ENCODE measurements at places on chromosomes 7 and 10.

DNA sequence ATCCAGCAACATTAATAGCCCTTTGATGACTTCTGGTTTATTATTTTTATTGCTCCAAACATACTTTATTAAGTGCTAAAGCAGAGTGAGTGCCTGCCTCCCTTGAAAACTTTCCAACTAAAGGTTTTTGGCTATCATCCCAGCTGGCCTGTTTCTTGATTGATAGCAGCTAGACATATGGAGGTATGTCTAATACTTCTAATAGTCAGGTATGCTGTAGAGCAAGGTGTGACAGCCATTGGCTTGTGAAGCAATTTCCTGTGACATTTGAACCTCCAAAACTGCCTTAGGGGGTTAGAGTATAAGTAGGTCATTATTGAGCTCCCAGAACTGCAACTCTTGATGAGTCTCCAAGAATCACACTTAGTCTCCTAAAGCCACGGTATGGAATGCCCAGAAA lies 55.8 kb downstream of the LOXL4 start:
- no peak for DNase-seq

DNA sequence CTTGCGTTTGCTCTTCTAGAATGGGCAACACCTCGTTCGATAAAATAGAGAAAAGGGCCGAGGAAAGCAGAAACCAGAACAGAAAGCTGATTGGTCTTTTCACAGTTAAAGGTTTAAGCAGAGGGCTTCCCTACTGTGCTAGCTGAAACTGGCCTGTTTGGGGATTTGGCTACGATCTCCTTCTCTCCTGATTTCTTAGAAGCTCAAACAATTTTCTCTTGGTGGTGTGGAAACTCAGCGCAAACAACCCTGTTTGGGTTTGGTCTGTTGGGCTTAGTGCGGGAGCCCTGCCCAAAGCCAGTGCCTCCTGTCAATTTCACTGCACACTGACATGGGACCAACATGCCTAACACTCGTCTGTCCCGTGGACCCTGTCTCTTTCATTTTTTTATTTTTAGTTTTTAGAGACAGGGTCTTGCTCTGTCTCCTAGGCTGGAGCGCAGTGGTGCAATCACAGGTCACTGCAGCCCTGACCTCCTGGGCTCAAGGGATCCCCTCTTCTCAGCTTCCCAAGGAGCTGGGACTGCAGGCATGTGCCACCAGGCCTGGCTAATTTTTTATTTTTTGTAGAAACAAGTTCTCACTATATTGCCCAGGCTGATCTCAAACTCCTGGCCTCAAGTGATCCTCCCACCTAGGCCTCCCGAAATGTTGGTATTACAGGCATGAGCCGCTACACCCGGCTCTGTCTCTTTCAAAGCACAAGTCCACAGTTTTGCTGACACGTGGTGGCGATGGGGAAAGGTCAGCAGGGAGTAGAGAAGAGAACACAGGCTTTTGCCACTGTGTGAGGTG lies 16.5 kb upstream of the BNIP3 start:
- no peak for DNase-seq

GRCh38 chr10:124045801-124046355 lies 47.5 kb downstream of the CHST15 start:
- no peak for DNase-seq

DNA sequence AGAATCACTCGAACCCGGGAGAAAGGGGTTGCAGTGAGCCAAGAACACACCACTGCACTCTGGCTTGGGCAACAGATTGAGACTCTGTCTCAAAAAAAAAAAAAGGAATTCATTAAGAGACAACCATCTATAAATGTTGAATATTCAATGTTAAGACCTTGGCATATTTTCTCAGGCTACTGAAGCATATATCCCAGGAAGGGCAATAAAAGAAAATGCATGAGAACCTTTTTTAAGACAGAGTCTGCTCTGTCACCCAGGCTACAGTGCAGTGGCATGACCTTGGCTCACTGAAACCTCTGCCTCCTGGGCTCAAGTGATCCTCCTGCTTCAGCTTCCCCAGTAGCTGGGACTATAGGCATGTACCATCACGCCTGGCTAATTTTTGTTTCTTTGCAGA lies 165.0 kb downstream of the JMJD1C start:
- DNase-seq, result no peak

- DNase-seq, result no peak
Observed at GRCh38 chr10:6019010-6019782, 41.9 kb upstream of the IL15RA start.

Measured in NCI-H187 treated with DMSO at 0.1 percent for 48 hours (cell line).